ELR (cell line): ENCODE measurements at places on chromosomes 3 and 15.

DNA sequence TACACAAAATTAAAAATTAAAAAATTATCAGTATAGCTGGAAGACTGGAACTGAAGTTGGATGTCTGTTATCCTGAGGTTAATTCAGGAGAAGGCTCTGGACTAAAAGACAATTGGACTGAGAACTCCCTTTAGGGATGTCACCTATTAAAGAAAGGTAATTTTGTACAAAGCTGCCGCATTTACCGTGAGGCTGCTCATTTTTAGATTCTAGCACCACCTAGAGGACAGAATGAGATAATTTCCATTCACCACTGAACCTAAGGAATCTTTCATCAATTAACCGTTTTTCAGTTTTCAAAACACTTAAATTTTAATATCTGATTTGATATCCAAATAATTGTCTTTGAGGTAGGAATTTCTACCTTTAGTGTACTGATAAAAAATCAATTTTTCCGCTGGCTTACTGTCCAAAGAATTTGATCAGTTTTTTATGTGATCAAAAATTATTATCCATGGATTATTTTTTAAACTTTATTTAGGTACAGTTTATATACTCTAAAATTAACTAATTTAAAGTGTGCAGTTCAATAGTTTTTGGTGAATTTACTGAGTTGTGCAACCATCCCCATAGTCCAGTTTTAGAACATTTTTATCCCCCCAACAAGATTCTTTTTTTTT lies 106.7 kb upstream of the TNIK start:
- peak; percentile 63 for DNase-seq

DNA sequence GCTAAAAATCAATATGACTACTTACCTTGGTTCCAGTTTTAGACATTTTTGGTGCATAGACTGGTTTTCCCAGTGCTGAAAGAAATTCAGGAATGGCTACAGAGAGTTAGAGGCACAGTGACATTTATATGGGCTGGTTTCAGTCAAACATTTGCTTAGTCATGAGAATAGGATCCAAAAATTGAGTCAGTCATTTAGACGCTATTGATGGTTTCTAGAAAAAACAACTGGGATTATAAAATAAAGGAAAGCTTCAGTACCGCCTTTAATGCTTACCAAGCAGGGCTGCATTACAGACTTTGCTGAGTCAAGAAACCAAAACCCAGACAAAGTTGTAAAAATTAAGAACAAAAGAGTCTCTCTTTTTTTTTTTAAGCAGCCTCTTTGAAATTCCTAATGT lies at the start of gene CRYGS:
TSS of gene CRYGS (minus strand) at position 100 of the 400 bp plus-strand sequence. CDS start at position 46, 54 bp downstream.
- no peak for DNase-seq

DNA sequence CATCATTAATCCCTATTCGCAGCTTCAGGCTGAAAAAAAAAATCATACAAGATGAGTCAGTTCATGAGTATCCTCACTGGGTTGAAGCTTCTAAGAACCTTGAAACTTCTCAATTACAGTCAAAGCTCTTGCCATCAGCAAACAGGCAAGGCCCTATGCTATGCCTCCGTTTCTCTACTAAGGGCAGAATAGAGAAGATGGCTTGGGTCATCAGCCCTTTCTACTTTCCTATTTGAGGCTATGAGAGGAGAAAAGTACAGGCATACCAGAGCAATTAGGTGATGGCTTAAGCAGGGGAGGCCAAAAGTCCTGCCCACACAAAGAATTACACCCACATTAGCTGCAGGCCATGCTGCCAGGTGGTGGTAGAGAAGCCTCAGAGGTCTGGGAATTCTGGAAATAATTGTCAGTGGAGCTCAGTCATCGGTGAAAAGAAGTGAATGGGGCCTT lies 89.0 kb downstream of the MRPL46 start:
- peak; percentile 40 for DNase-seq

GRCh38 chr15:92707880-92708551 lies 52.4 kb upstream of the FAM174B start:
- no peak for DNase-seq

DNA sequence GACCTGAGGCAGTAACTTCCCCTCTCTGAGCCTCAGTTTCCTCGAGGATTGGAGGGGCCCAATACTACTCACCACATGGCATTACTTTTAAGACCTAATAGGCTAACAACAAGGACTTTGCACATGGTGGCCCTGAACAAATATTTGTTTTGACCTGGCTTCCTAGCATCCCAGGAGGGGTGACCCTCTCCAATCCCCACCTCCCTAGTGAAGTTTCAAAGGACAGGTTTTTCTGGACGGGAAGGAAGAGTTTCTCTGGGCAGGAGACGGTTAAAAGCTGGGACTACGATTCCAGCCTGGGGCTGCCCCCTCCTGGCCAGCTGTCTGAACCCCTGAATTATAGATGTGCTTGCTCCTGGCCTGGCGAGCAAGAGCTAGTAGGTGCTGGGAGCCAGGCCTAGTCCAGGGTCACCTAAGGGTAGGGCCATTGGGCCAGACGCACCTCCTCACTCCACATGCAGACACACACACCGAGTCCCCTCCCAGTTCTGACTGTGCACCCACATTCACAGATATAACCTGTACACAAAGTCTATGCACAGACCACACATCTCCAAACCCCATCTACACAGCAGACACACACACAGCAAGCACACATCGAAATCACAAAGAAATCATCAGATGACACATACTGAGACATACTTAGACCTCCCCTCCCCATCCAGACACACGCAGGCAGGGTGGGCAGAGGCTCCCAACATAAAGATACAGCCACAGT lies 2.7 kb upstream of the ISL2 start:
- DNase-seq: peak; percentile 53

GRCh38 chr15:78299101-78299930 lies at the start of gene SKIC8:
Gene SKIC8, minus strand, starts transcription at chr15:78299609. Its CDS starts 3,923 bp downstream, at chr15:78295686.
- peak; percentile 92 for DNase-seq

DNA sequence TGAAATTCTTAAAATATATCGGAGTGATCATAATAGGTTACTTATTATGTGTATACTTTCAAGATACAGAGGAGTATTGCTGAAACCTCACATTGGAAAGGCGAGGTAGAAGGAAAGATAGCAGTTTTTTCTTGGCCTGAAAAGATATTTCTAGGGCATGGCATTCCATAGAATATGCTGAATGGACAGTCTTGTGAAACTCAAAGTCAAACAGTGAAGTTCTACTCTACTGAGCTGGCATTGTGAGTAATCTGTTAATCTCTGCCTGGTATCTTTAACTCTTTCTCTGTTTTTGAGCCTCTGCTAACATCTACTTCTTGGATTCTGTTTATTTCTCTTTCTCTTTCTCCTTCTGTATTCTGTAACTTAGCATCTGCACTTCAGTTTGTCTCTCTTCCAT lies 176.3 kb upstream of the ZBTB20 start:
- no peak for DNase-seq

DNA sequence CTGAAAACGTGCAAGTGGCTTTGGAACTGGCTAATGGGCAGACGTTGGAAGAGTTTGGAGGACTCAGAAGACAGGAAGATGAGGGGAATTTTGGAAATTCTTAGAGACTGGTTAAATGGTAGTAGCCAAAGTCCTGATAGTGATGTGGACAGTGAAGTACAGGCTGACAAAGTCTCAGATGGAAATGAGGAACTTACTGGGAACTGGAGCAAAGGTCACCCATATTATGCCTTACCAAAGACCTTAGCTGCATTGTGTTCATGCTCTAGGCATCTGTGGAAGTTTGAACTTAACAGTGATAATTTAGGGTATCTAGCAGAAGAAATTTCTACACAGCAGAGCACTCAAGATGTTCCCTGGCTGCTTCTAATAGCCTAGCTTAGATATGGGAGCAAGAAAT lies 28.6 kb upstream of the SERPINI2 start:
- no peak for DNase-seq

GRCh38 chr3:162538491-162538890 lies 1041.9 kb downstream of the OTOL1 start:
- DNase-seq: no peak
